ENCODE measurements at places on chromosomes 4 and X.

GRCh38 chr4:21948347-21949072, at the start of gene KCNIP4:
TSS of gene KCNIP4 (minus strand) at chr4:21948772.
- no peaks in the 10 kb centered on the region for H3K4me1 ChIP-seq
- H3K27ac ChIP-seq: no peak within 1 kb of the TSS
- DNase-seq: peak; percentile 7
- peak within 1 kb of the TSS; percentile 4 for H3K4me3 ChIP-seq
- H3K27me3 ChIP-seq: peaks cover 34% of the 10 kb centered on the region

- H3K4me3 ChIP-seq: no peak overlapping the region
- no peaks in the 10 kb centered on the region for H3K36me3 ChIP-seq
- no peaks in the 10 kb centered on the region for H3K27me3 ChIP-seq
Observed at GRCh38 chr4:119834906-119835612, 206.5 kb upstream of the PDE5A start.

DNA sequence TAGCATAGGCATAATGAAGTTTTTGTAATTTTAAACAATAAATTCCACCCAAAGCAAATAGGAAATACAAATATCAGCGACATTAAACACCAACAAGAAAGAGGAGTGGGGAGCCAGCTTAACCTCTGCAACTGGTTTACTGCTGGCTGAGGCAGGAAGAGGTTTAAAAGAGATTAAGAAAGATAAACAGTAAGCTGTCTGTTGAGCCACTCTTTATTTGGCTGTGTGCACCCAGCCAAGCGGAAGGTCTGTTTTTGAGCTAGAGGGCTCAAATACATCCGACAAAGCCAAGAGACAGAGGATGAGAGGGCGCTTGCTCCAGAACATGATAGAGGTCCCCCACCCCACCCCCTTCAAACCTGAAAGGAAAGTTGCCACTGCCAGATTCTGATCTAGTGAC, 191.4 kb downstream of the MGST2 start:
- DNase-seq: peak; percentile 54
- H3K36me3 ChIP-seq: no peaks in the 10 kb centered on the region
- H3K27ac ChIP-seq: no peak overlapping the region
- H3K4me3 ChIP-seq: no peak overlapping the region
- H3K4me1 ChIP-seq: peaks cover 12% of the 10 kb centered on the region

DNA sequence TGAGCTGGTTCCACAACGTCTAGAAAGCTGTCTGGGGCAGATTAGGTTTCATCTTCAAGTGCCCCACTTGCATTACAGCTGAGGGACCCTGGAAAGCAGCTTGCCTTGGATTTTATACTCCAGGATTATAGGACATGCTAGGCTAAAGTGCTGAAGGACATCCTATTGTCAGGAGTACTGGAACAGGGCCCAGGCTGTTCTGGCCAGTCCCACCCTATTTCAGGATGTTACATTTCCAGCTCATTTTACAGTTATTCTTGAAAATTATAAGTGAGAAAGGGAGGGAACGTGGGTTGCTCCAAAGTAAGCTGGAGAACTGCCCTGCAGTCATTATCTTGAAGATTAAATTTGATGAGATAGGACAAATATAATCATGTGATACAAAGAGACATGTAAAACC, 71.0 kb upstream of the UGT8 start:
- no peak overlapping the region for H3K27ac ChIP-seq
- H3K27me3 ChIP-seq: no peaks in the 10 kb centered on the region
- no peaks in the 10 kb centered on the region for H3K4me1 ChIP-seq
- no peak overlapping the region for H3K4me3 ChIP-seq
- no peak for DNase-seq

- DNase-seq: no peak
- H3K4me3 ChIP-seq: no peak overlapping the region
- no peaks in the 10 kb centered on the region for H3K4me1 ChIP-seq
Observed at GRCh38 chr4:66921433-66921832, 623.9 kb downstream of the CENPC start.

DNA sequence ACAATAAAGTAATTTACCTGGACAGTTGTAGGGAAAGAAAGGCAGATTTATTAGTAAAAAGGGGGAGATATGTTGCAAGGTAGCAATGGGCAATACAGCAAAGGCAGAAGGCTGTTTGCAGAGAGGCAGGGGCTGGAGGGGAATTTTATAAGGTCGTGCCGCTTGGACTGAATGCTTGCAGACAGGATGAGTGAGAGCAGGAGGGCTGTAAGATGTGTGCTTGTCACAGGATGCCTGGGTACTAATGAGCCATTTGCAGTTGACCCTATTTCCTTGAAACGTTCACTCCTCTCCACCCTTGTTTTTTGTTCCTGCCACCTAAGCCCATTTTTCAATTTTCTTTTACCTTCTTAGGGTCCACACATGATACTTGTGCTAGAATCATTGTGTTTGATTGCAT, 214.7 kb downstream of the TRAM1L1 start:
- DNase-seq: no peak
- H3K27me3 ChIP-seq: no peaks in the 10 kb centered on the region
- H3K4me1 ChIP-seq: no peaks in the 10 kb centered on the region
- H3K4me3 ChIP-seq: no peak overlapping the region
- no peak overlapping the region for H3K27ac ChIP-seq

DNA sequence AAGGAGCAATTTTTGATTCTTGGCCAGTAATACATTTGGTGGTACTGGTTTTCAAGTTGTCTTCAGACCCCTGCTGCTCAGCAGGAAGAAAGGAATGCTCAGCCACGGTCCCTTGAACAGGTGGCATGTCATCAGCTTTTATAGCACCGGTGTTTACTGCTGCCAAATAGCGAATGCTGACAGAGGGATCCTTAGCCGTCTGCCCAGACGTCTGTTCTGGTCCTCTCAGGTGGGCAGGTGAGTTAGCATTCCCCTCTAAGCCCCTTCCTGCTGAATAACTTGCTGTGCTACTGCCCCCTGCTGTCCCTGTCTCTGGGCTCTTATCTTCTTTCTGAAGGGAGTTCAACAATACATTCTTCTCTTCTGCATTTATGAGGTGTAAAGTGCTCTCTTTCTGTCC, 28.4 kb downstream of the BOD1L1 start:
- H3K36me3 ChIP-seq: peaks cover 47% of the 10 kb centered on the region
- no peaks in the 10 kb centered on the region for H3K27me3 ChIP-seq
- H3K4me1 ChIP-seq: no peaks in the 10 kb centered on the region
- DNase-seq: peak; percentile 11

GRCh38 chr4:70099206-70099605, 49.0 kb downstream of the HTN1 start:
- no peak overlapping the region for H3K4me3 ChIP-seq
- H3K4me1 ChIP-seq: no peaks in the 10 kb centered on the region
- no peaks in the 10 kb centered on the region for H3K27me3 ChIP-seq
- no peak overlapping the region for H3K27ac ChIP-seq
- H3K36me3 ChIP-seq: no peaks in the 10 kb centered on the region

GRCh38 chr4:155929833-155930232, 23.8 kb downstream of the CTSO start:
- no peaks in the 10 kb centered on the region for H3K27me3 ChIP-seq
- DNase-seq: no peak
- no peaks in the 10 kb centered on the region for H3K36me3 ChIP-seq
- H3K27ac ChIP-seq: no peak overlapping the region
- no peak overlapping the region for H3K4me3 ChIP-seq

GRCh38 chrX:132955690-132956089, 2.7 kb downstream of the HS6ST2 start:
- no peak overlapping the region for H3K27ac ChIP-seq
- peaks cover 3% of the 10 kb centered on the region for H3K4me1 ChIP-seq
- no peak overlapping the region for H3K4me3 ChIP-seq
- H3K36me3 ChIP-seq: no peaks in the 10 kb centered on the region
- DNase-seq: no peak

DNA sequence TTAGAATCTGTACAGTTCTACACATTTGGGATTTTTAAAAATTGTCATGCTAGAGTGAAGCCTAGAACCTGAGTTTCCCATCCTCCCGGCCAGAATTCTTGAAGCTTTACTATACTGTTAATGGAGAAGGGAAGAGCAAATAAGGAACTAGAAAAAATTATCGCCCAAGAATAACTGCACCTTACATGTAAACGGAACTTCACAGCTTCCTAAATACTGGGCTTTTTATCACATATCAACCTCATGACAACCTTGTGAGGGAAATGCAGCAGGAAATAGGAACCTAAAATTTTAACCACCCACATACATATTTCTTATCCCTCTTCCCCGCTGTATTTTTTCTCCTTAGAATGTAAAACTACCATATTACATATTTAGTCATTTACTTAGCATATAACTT, 19.3 kb downstream of the ARHGEF9 start:
- no peaks in the 10 kb centered on the region for H3K4me1 ChIP-seq
- no peaks in the 10 kb centered on the region for H3K36me3 ChIP-seq
- no peak overlapping the region for H3K27ac ChIP-seq
- H3K4me3 ChIP-seq: no peak overlapping the region

- no peaks in the 10 kb centered on the region for H3K4me1 ChIP-seq
- no peak for DNase-seq
- H3K27me3 ChIP-seq: no peaks in the 10 kb centered on the region
- H3K4me3 ChIP-seq: no peak overlapping the region
- no peak overlapping the region for H3K27ac ChIP-seq
Observed at GRCh38 chrX:9333873-9334560, 130.8 kb upstream of the TBL1X start.

DNA sequence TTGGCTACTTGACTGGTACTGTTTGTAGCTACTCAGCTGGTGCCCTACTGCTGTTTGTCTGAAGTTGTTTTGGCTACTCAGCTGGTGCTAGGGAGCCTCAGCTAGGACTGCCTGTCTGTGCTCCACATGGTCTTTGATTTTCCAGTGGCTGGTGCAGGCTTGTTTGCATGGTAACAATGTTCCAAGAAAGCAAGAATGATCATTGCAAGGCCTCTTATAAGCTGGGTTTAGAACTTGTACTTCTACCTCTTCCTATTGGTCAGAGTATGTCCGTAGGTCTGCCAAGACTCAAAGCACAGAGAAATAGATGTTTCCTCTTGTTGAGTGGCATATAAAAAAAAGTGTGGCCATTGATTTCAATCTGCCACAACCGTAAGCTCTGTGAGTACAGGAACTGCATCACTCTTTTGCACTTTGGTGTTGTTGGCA, 17.6 kb downstream of the NFKB1 start:
- H3K36me3 ChIP-seq: no peaks in the 10 kb centered on the region
- H3K4me3 ChIP-seq: no peak overlapping the region
- H3K27me3 ChIP-seq: no peaks in the 10 kb centered on the region
- DNase-seq: no peak
- peaks cover 12% of the 10 kb centered on the region for H3K4me1 ChIP-seq
- no peak overlapping the region for H3K27ac ChIP-seq

DNA sequence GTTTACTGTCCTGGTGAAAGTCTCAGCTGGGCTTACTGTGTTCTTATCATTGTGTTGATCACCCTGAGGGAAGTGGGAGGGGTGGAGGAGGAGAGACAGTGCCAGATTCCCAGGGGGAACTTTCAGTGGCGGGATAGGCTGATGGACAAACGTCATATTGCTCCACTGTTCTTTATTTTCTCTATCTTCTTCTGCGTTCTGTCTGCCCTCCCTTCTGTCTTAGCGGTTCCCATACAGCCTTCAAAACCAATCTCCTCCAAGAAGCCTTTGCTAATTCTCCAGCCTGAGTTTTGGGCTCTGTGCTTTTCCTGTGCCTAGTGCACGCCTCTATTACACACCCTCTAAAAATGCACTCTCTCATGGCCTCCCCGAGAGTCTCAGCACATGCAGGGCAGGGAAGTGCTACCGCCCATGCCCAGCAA, 448.7 kb upstream of the FAT1 start:
- peaks cover 54% of the 10 kb centered on the region for H3K27me3 ChIP-seq
- no peak overlapping the region for H3K27ac ChIP-seq
- H3K36me3 ChIP-seq: no peaks in the 10 kb centered on the region

DNA sequence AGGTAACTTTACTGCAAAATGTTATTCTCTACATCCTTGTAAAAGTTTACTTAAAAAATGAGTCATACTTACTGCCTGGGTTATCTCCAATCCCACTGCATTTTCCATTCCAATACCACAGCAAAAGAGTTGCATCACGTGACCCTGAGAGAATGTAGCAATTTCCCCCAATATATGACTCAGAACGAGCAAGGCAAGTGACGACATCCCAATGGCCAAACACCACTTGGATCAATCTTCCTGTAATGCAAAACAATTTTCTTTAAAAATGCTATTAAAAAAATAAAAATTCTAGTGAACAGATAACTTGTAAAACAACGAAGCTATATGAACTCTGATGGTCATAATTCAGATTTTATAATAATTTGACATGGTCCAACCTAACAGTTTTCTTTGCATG, 224.3 kb downstream of the DCLK2 start:
- no peaks in the 10 kb centered on the region for H3K27me3 ChIP-seq
- H3K4me1 ChIP-seq: peaks cover 51% of the 10 kb centered on the region
- H3K36me3 ChIP-seq: no peaks in the 10 kb centered on the region

DNA sequence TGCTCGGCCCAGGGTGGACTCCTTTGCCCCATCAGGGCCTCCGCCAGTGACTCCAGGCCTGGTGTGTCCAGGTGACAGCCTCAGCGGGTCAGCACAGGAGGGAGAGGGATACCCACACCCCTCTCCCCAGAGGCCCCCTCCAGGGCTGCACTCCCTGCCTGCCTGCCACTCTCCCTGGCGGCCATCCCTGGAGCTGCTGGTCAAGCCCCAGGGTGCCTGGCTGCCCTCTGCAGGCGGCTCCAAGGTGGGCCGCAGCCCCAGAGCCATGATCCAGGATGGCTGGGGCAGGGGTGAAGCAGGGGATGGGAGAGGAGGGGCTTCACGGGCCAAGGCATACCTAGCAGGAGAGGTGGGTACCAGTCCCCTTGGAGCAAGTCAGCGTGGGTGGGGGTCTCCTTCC, 3.8 kb downstream of the FGFRL1 start:
- H3K4me3 ChIP-seq: no peak overlapping the region
- DNase-seq: no peak
- H3K27ac ChIP-seq: no peak overlapping the region
- peaks cover 16% of the 10 kb centered on the region for H3K4me1 ChIP-seq
- no peaks in the 10 kb centered on the region for H3K36me3 ChIP-seq
- no peaks in the 10 kb centered on the region for H3K27me3 ChIP-seq

DNA sequence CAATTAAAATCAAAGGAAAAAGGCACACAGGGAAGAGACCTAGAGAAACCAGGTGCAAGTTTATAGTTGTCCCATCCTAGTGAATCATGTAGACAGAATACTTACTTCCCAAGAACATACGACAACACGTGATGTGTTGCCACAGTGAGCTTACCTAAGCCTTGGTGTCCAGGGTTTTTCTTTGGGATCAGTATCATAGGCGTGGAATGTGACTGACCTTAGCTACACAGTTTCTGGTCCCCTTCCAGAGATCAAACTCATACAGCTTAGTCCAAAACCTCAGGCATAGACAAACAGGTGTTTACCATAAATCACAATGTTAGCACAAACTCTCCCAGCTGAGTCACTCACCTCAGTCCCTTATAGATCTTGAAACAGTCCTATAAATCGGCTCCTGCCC, 17.7 kb downstream of the SLC25A31 start:
- H3K27ac ChIP-seq: no peak overlapping the region
- no peaks in the 10 kb centered on the region for H3K4me1 ChIP-seq
- H3K36me3 ChIP-seq: no peaks in the 10 kb centered on the region
- H3K4me3 ChIP-seq: no peak overlapping the region
- DNase-seq: no peak
- H3K27me3 ChIP-seq: peaks cover 4% of the 10 kb centered on the region

DNA sequence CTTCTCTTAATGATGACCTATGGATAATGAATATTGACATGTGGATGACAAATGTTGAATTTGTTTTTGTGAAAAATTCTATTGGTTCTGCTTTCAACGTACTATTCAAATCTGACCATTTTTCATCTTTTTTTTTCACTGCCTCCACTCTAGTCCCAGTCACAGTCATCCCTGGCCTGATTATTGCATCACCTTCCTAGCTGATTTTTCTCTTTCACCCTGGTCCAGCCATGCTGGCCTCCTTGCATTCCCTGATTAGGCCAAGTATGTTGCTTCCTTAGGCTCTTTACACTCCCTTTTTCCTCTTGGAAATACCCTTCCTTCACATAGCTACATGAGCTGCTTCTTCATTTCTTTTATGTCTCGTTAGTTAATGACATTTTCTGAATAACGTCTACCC, 58.1 kb upstream of the MAP9 start:
- H3K4me3 ChIP-seq: no peak overlapping the region
- DNase-seq: no peak
- H3K4me1 ChIP-seq: no peaks in the 10 kb centered on the region
- H3K27me3 ChIP-seq: no peaks in the 10 kb centered on the region

Data from A673 (cell line).